ENCODE measurements at places on chromosomes 1 and 21. TPM values are rescaled to one million over a fixed set of nuclear protein-coding genes. Genes with fewer than 3 reads are reported as not detected.

Gene LIX1L
- polyA plus RNA-seq = 22.0 TPM

Gene TNFRSF14
- 23.8 TPM for polyA plus RNA-seq

Gene KHDC4
- polyA plus RNA-seq = 77.9 TPM

Gene FGR
- 1.9 TPM for polyA plus RNA-seq

Gene IL19
- polyA plus RNA-seq = 1.2 TPM

Gene DYRK3
- polyA plus RNA-seq = 9.0 TPM

Gene FLG
- polyA plus RNA-seq = 1.1 TPM

Gene SLAMF7
- 0.36 TPM for polyA plus RNA-seq

Gene ANGPTL7
- polyA plus RNA-seq = 0.10 TPM

Gene AMY1B
- polyA plus RNA-seq = 0.40 TPM

Gene RAB25
- polyA plus RNA-seq = 55.3 TPM

Gene SPTA1
- 2.6 TPM for polyA plus RNA-seq

Gene CD5L
- not detected for polyA plus RNA-seq

Gene ERICH3
- 0.47 TPM for polyA plus RNA-seq

Gene WNT2B
- 3.3 TPM for polyA plus RNA-seq

Gene CHIA
- polyA plus RNA-seq = not detected

All from renal pelvis (tissue), 12 donors.